ENCODE measurements at places on chromosomes 7 and 10.

GRCh38 chr7:95951997-95952795 lies 179.8 kb downstream of the DYNC1I1 start:
- no peak for DNase-seq

DNA sequence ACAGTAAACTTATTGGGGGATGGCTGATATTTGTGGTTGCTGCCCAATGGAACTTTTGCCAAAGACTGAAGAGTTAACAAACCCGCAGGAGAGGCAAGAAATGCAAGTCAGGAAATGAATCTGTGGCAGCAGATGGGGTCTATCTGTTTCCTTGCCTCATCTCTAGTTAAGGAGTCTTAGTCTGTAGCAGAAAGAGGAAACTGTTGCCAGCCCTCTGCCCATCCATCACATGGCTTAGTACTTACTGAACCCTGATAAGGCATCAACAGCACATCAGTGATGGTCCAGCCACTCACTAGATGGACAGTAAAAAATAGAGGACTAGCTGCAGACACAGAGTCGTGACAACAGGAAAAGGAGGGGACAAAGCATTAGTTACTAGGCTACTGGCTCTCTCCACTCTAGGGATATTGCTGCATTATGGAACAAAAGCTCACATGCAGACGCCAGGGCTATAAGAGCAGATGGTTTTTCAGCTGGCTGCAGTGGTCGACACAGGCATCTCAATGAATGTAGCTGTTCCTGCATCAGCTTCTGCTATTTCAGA lies 614.7 kb downstream of the PARD3 start:
- no peak for DNase-seq

DNA sequence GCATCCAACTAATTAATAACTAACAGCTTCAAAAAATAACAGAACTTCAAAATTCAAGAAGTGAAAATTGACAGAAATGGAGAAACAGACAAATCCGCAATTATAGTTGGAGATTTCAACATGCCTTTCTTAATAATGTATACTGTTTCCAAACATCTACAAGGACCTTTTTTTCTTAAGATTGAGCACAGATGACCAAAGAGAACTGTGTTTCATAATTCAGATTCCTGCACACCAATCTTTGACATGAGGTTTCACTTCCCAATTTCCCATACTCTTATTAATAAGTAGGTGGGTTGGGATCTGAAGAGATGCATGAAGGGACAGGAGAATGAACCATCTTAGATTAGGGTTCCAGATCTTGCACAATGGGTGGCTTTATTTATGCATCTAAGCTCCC lies 24.9 kb upstream of the GIMAP7 start:
- no peak for DNase-seq

GRCh38 chr10:119341459-119342301 lies 134.3 kb downstream of the GRK5 start:
- peak; percentile 52 for DNase-seq

DNA sequence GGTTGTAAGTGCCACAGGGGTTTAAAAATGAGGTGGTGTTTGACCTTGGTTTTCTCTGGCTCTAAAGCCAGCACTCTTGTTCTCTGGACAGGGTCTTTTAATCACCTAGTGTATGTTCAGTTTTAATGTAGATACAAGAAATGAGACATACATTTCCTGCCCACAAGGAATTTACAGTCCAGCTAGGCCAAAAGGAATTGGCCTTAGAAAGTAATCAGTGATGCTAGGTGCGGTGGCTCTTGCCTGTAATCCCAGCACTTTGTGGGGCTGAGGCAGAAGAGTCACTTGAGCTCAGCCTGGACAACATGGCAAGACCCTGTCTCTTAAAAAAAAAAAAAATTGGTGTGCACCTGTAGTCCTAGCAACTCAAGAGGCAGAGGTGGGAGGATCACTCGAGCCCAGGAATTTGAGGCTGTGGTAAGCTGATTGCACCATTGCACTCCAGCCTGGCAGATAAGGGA lies 100.2 kb downstream of the LRMDA start:
- no peak for DNase-seq

DNA sequence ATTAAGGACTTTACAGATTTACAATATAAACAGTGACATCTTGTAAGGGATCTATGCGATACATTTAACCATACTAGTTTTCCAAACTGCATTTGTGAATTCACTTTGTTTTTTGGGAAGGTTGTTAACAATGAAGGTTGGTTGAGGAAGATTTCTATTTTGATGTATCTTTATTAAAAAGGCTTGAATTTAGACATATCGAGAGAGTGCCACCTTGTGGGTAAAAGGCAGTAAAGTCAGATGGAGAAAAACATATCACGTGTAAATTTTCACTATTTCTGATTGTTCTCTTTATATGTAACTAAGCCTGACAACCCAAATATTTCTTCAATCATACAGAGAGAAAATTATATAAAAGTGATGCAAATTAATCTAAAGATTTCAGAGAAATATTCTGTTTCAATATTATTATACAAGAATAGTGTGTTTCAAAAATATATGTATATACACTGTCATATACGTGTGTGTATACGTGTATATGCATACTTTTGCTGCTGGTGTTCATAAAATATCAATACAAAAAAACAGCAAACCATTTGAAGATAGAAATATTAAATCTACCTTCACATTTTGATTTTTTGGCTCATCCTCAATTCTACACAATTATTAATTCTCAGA lies 988.6 kb downstream of the SORCS1 start:
- DNase-seq: no peak

DNA sequence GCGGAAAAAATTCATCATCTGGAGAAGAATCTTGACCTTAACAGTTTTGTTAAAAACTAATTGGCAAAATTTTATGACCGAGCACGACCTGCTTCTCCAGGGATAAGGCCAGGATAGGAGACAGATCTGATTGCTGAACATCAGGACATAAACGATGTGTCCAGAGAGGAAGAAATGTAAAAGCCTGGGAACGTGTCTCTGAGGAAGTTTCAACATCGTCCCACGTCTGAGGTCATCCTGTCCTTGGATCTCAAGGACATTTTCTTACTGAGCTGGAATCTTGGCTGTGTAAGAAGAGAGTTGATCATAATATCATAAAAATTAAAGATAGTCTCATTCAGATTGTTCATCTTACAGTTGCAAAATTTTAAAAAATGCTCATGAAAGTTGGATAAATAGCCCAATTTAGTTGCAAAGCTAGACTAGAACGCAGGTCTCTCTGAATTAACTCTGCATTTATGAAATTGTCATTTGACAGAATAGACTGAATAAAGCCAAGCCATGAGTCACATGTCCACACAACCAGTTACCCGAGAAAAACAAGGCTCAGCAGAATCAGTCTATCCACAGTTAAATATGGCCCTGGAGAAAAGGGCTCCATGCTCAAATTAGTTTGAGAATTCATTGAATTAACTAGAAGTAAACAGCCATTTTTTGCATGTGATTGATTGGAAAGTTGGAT lies 120.0 kb upstream of the EGFR start:
- DNase-seq: no peak

DNA sequence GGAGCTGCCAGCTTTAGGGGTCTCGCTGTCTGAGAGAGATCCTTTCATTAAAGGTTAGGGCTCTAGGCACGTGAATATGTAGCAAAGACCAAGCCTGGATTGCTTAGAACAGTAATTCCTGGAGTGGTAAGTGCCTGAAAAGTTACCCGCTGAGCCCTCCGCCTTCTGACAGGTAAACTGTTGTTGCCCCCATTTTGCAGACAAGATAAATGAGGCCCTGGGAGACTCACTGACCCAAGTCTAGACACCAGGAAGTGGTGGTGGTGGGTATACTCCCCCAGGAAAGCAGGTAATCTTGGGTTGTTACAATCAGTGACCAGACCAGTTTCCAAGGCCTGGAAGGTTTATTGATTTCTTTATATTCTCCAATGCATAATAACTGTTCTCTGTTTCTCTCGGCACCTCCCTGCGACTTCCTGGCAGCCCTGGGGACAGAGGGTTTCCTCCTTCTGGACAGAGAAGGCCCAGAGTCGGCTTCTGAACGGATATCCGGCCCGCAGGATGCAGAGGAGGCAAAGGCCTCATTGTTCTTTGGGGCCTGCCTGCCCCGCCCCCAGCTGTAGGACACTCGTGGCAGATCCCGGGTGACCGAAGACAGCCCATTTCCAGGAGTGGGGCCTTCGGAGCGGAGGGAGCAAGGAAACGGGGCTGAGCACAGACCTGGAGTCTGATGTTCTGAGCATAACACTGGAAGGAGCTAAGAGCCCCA lies 1.3 kb upstream of the GRK5 start:
- DNase-seq: peak; percentile 57

DNA sequence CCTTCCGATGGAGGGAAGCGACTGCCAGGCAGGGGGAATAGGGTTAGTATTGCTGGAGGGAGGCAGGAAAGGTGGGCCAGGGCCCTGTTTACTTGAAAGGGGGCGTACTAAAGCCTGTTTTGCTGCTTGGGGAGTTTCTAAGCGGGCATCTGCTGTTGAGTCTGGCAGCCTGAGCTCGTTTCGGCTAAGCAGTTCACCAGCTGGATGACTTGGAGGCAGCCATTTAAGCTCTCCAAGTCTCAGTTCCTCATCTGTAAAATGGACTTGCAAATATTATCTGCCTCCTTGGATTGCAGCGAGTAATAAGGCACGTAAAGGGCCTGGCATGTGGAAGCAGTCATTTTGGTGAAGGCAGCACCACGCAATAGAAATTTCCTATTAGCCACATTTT lies 44.0 kb downstream of the LDB3 start:
- no peak for DNase-seq

- no peak for DNase-seq
Observed at GRCh38 chr7:37670436-37670835, 13.1 kb upstream of the GPR141 start.

- DNase-seq: no peak
Observed at GRCh38 chr10:59672150-59672875, 37.3 kb downstream of the SLC16A9 start.

- DNase-seq: no peak
Observed at GRCh38 chr7:32937344-32938174, 19.7 kb upstream of the FKBP9 start.

GRCh38 chr10:26801831-26802230 lies 58.9 kb downstream of the ABI1 start:
- no peak for DNase-seq

DNA sequence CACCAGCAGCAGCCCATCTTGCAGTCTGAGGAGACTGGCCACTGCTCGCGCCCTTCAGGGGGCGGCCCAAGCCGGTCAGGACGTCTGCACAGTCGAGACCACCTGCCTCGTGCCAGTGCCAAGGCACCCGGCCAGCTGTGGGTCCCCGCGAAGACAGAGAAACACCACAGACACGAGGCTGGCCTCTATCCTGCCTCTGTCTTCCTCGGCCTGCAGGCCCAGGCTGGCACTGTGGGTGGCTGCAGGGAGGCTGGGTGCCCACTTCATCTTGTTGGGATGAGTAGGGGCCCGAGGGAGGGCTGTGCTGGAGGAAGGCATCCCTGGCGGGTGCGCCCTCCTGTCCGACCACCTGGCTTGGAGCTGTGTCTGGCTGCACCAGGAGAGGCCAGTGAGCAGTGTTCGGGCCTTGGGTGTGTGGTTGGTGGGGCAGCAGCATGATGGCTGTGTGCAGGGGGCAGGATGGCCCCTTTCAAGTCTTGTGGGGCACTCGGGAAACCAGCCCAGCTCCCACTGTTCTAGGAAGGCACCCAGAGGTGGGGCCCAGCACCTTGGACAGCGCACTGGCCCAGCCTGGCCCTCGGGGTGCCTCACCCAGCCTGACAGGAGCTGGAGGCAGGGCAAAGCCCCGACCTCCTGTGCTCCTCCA lies 7.3 kb downstream of the DPYSL4 start:
- no peak for DNase-seq

GRCh38 chr10:47046321-47047126 lies 135.3 kb downstream of the PTPN20 start:
- no peak for DNase-seq

GRCh38 chr7:157544226-157544625 lies 207.4 kb downstream of the DNAJB6 start:
- no peak for DNase-seq

- no peak for DNase-seq
Observed at GRCh38 chr7:157692460-157693011, 355.7 kb downstream of the DNAJB6 start.

- DNase-seq: no peak
Observed at GRCh38 chr10:110613341-110613995, 30.7 kb upstream of the RBM20 start.

DNA sequence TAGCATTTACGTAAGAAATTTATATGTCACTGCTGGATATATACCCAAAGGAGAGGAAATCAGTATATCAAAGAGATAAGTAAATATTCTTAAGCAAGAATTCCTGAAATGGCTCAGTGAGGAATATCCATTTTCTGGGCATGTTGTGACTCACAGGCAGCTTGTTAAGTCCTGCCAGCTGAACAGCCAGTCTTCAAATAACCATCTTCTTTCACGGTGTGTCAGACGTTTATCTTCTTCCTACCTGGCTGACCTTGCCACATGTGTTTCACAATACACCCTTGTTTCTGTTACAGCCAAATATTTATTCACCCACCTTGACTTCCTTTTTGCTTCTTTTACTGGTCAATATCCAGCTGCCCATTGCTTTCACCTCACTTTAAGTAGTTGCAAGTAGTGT lies 648.1 kb downstream of the ANKRD7 start:
- no peak for DNase-seq

DNA sequence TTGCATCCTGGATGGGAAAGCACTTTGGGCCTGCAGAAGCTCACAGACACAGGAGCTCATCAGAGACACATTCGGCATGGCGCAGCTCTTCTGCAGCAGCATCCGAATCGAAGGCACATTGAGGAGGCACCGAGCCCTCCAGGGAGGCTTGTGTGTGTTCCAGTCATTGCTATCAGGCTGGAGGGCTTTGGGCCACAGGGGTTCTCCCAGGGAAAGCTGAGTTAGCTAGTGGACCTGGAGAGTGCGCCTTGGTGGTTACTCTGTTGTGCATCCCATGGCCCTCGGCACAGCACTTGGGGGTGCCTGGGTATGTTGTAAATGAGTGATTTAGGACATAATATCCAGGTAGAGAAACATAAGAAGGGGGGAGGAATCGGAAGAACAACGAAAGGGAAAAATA lies 388.7 kb upstream of the RNF32 start:
- no peak for DNase-seq

- DNase-seq: no peak
Observed at GRCh38 chr7:25858525-25859411, 293.2 kb upstream of the NFE2L3 start.

GRCh38 chr10:113506476-113506875 lies 46.4 kb upstream of the HABP2 start:
- no peak for DNase-seq

DNA sequence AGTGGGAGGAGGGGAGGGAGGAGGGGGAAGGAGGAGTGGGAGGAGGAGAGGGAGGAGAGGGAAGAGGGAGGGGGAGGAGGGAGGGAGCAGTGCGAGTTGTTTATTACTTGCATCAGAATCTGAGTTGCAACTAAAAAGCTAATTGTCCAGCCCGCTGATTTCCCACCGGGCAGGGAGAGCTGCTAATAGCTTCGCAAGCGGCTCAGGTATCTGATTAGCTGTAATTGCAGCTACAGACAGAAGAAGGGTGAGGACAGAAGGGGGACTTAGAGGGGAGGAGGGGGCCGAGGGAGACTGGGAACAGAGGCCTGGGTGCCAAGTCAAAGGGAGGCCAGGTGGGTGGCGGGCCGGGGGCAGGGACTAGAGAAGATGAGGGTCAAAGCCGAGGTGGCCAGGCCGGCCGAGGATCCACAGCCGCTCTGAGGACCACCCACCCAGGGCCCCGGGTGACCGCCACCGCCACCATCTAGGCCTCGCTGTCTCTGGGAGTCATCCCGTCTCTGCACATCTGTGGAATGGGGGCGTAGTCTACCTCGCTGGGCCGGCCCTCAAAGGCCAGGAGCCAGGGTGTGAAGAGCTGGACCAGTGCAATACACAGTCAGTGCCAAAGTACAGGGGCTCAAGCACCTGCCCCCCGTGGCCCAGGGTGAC lies 54.2 kb downstream of the MICALL2 start:
- DNase-seq: no peak

All from CD4-positive, alpha-beta T cell (primary cell).